Fibroblast of skin of right biceps (primary cell): ENCODE measurements at places on chromosomes 7 and 10.

DNA sequence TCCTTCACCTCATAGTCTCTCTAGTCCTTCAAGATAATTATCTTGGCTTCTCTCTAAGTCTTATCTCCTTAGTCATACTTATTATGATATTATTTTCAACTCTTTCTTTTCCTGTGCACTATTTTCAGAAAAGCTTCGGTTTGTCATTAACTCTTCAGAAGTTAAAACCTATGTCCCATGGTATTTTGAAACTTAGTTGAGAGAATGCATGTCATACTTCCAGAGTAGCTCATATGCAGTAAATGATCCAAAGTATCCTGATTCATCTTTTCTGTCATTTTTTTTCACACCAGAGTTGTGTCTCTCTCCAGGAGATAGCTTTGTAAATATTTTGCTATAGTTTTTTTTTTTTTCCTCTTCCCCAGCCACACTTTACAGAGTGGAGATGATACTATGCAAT, 1008.6 kb downstream of the NRG3 start:
- peak; percentile 62 for DNase-seq

DNA sequence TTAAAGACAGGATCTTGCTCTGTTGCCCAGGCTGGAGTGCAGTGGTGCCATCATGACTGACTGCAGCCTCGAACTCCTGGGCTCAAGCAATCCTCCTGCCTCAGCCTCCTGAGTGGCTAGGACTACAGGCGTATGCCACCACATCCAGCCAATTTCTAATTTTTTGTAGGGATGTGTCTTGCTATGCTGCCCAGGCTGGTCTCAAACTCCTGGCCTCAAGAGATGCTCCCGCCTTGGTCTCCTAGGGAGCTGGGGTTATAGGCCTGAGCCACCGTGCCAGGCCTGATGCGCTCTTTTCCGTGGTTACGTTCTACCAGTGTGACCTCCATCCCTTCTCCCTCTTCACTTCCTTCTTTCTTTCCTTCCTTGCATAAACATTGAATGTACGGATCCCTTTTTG, 34.2 kb upstream of the IL15RA start:
- no peak for DNase-seq

GRCh38 chr10:130141878-130142277, 5.7 kb downstream of the GLRX3 start:
- no peak for DNase-seq

- no peak for DNase-seq
These were observed 206.6 kb downstream of the DIP2C start for GRCh38 chr10:482848-483247.

DNA sequence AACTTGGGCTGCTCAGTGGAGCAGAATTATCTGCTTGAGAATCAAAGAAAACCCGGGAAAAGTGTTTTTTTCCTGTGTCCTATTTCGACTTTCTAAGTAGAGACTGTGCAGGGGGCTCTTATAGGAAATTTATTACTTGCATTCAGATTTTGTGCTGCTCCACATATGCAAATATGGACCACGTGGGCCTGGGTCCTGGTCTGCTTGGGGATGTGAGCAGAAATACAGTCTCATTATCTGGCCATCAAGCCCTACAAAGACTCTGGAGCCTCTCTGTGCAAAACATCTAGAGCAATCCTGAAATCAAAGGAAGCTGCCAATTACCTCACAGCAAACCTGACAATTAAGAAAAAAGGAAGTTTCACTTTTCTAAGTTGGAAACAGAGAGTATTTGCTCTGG, 216.9 kb downstream of the LRMDA start:
- no peak for DNase-seq

GRCh38 chr10:47323636-47324296, 1.5 kb downstream of the GDF2 start:
- no peak for DNase-seq

DNA sequence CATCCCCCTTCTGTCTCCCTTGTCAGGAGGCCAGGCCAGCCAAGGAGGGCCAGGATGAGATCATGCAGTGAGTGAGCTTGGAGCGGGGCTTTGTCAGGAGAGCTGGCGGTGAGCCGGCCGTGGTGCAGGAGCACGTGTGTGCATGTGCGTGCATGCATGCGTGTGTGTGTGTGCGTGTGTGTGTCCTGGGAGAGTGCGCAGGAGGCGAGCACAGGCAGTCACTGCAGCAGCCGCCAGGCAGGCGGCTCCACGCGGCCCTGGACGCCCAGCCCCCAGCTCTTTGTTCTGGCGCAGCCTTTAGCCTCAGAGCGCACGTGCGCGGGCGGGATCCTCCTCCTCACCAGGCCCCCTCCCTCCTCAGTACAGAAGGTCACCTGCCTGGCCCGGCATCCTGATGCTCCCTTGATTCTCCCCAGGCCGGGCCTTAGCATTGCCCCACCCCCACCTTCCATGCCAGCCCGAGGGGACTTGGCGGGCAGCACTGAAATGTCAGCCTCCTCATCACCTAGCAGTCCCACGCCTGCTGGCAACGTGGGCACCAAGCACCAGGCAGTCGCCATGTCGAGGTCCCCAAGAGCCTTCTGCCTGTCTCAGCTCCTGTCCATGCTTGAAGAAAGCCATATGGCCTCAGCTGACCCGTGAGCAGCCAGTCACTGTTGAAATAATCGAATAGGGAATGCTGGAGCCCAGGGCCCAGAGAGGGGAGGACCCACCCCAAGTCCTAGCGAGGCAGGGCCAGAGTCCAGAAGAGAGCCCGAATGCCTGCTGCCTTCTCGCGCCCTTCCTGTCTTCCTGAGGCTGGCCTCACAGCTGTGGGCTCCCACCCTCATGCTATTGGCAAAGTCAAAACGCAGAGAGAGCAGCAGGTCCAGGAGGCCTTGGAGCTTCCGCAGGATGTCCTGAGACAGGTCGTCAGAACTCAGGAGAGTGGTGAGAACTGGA, 125.9 kb upstream of the PPIF start:
- peak; percentile 95 for DNase-seq

DNA sequence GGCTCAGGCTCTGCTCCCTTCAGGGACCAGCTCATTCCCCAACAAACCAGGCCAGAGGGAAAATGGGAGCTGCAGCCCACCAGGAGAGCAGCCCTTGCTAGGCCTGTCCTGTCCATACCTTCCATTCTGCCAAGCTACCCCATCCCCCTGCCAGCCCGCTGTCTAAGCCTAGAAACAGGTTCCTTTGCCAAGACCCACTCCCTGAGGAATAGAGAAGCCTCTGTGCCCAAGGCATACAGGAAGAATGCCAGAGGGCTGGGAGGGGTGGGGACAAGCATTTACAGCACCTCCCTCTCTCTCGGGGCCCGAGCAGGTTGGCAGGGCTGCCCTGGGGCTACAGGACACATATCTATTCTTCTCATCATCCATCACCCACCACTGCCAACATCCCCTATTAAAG, 178.3 kb downstream of the GRID1 start:
- DNase-seq: no peak
